ENCODE measurements at places on chromosomes 5 and 9. TPM values are rescaled to one million over a fixed set of nuclear protein-coding genes. Genes with fewer than 3 reads are reported as not detected.

TTC1 gene
- total RNA-seq = 43.4 TPM

SVEP1 gene
- 101 TPM for total RNA-seq

COMMD10 gene
- 4.7 TPM for total RNA-seq

NANS gene
- 46.6 TPM for total RNA-seq

BRINP1 gene
- total RNA-seq = 5.8 TPM

FOXD4L3 gene
- not detected for total RNA-seq

ECPAS gene
- total RNA-seq = 114 TPM

SCGB3A2 gene
- total RNA-seq = not detected

FIBCD1 gene
- not detected for total RNA-seq

DNAJB5 gene
- 9.6 TPM for total RNA-seq

FABP6 gene
- not detected for total RNA-seq

PCDHA10 gene
- total RNA-seq = 0.09 TPM

KIAA1958 gene
- total RNA-seq = 2.9 TPM

EIF4E1B gene
- not detected for total RNA-seq

IFT74 gene
- 19.2 TPM for total RNA-seq

EQTN gene
- not detected for total RNA-seq

TAF1L gene
- total RNA-seq = not detected

KCNMB1 gene
- total RNA-seq = not detected

DMRT3 gene
- not detected for total RNA-seq

Measured in fibroblast of the aortic adventitia (primary cell).